CD4-positive, alpha-beta T cell (primary cell): ENCODE measurements at places on chromosomes 2 and 18. TPM values are rescaled to one million over a fixed set of nuclear protein-coding genes. Genes with fewer than 3 reads are reported as not detected.

DNA sequence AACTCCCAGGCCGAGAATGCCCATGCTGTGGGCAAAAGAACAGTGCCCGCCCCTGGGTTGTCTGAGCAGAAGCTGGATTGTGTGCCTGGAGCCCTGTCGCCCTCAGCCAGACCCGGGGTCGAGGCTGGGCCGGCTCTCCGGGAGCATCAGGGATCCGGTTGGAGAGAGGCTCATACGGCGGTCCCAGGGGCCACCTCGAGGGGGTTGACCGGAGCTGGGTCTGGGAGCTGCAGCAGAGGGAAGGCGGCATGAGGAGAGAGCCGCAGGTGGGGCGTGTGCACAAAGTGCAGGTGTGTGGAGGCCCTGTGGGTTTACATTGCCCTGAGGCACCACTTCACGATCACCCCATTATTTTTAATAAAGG lies 39.5 kb downstream of the MBP start:
- peaks cover 69% of the 10 kb centered on the region for H3K36me3 ChIP-seq
- no peak overlapping the region for H3K27ac ChIP-seq
- H3K4me3 ChIP-seq, result no peak overlapping the region
- peaks cover 80% of the 10 kb centered on the region for H3K4me1 ChIP-seq
- no peak for DNase-seq
- no peaks in the 10 kb centered on the region for H3K27me3 ChIP-seq

- DNase-seq, result no peak
- no peaks in the 10 kb centered on the region for H3K36me3 ChIP-seq
- peaks cover 22% of the 10 kb centered on the region for H3K27me3 ChIP-seq
Measured at GRCh38 chr2:120867290-120868241, 131.9 kb downstream of the GLI2 start.

- no peak overlapping the region for H3K27ac ChIP-seq
- H3K36me3 ChIP-seq, result no peaks in the 10 kb centered on the region
- H3K4me1 ChIP-seq, result no peaks in the 10 kb centered on the region
Measured at GRCh38 chr2:158042666-158043065, 59.0 kb upstream of the UPP2 start.

GRCh38 chr18:80232030-80232429 lies 15.3 kb downstream of the PARD6G start:
- H3K4me3 ChIP-seq, result no peak overlapping the region
- H3K27ac ChIP-seq, result no peak overlapping the region
- DNase-seq, result no peak
- H3K36me3 ChIP-seq, result no peaks in the 10 kb centered on the region
- no peaks in the 10 kb centered on the region for H3K27me3 ChIP-seq

GRCh38 chr18:49970319-49970718 lies 157.0 kb upstream of the ACAA2 start:
- H3K4me1 ChIP-seq, result no peaks in the 10 kb centered on the region
- H3K27me3 ChIP-seq, result peaks cover 2% of the 10 kb centered on the region
- no peak overlapping the region for H3K27ac ChIP-seq
- no peak for DNase-seq

DNA sequence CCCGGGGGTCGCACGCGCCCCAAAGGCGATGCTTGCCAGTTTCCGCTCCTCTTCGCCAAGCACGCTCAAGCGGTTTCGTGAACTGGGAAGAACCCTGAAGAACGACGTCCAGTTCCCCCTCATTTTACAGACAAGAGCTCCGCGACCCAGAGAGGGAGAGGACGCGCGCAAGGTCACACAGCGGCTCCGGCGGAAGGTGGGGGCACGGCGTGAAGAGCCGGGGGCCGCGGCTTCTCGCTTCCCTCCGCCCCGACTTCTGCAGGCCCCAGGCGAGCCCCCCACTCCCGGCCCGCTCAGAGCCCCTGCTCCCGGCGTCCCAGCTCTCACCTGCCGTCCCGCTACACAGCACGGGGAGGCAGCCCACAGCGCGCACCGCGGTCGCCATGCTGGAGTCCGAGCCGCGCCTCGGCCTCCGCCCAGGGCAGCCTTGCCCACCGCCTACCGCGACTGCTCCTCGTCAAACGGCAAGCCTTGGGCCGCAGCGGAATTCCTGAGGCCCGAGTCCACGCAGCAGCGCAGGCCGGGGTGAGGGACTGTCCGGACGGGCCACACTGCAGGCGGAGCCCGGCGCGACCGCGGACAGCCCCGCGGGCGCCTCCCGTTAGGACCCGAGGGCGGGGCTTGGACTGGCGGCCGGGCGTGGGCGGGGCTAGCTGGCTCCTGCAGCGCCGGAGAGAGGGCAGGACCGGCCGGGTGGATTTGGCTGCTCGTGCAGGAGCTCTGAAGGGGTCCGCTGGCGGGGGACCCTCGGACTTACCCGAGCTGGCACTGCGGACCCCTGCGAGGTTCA lies at the start of gene MRPS5:
TSS of gene MRPS5 (minus strand) at position 402 of the 790 bp plus-strand sequence. CDS start at position 385, 17 bp downstream.
- H3K36me3 ChIP-seq, result peaks cover 8% of the 10 kb centered on the region
- peak within 1 kb of the TSS; percentile 74 for H3K27ac ChIP-seq
- DNase-seq, result peak; percentile 88

DNA sequence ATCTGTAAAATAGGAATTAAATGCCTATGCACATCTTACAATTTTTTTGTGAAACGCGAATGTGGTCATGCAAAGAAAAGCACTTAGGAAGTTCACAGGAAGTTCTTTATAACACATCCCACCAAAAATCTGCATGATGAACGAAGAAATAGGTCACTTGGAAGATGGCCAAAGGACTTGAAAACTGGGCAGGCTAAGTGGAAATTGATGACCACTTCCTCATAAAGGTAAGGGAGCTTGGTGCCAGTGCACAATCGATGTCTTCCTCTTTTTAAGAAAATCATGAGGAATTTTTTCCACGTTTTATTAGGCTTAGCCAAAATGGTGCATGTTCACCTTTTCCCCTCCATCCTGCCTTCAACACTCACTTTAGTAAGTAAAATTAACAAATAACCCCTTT lies 8.2 kb upstream of the NT5C1B start:
- no peak overlapping the region for H3K4me3 ChIP-seq
- no peak for DNase-seq
- no peak overlapping the region for H3K27ac ChIP-seq
- H3K36me3 ChIP-seq, result no peaks in the 10 kb centered on the region
- H3K4me1 ChIP-seq, result no peaks in the 10 kb centered on the region

MC4R gene
- not detected for total RNA-seq

RAB11FIP5 gene
- 12.6 TPM for total RNA-seq

CWC22 gene
- total RNA-seq, result 12.0 TPM

EDAR gene
- total RNA-seq, result 9.4 TPM
